Fibroblast of gingiva (primary cell): ENCODE measurements at places on chromosomes 7 and 10.

DNA sequence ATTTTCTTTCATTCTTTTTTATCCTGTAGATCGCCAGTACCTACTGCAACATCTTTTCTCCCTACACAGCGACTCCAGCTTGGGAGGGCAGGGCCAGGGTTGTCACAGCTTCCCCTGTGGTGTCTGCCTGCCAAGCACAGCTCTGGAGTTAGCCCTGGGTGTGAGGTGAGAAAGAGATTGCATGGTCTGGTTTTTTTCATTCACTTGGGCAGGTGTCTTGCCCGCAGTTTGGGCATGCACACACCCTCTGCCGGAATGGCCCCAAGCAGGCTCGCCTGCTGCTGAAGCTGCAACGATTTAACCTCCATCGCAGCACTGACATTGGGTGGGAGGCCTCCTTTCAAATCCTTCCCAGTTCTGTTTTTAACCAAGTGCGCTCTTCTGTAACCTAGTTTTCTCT lies 132.8 kb downstream of the WNT2 start:
- no peak for DNase-seq

- no peak for DNase-seq
These were observed 3.8 kb upstream of the GRIFIN start for GRCh38 chr7:2480070-2480408.

GRCh38 chr7:34038816-34039470 lies 133.6 kb downstream of the BMPER start:
- peak; percentile 76 for DNase-seq

DNA sequence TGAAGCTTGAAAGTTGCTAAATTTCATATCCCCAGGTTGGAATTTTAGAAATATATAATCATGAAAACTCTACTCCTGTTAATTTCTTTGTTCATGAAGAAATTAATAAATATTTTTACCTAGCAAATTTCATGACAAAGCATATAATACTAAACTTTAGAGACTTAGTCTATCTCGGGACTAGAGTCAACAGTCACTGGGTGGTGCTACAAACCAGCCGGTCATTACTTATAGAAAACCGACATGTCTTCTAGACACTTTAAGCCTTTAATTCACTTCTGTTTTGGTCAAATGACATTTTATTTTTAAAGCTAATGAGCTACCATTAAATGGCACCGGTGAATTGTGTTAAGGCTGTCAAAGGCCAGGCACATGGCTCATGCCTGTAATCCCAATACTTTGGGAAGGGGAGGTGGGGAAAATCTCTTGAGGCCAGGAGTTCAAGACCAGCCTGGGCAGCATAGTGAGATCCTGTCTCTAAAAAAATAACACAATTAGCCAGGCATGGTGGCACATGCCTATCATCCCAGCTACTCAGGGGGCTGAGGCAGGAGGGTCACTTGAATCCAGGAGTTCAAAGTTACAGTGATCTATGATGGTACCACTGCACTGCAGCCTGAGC lies 270.1 kb downstream of the CACNA2D1 start:
- no peak for DNase-seq

- DNase-seq = no peak
These were observed 223.6 kb downstream of the GATA3 start for GRCh38 chr10:8278099-8278498.

DNA sequence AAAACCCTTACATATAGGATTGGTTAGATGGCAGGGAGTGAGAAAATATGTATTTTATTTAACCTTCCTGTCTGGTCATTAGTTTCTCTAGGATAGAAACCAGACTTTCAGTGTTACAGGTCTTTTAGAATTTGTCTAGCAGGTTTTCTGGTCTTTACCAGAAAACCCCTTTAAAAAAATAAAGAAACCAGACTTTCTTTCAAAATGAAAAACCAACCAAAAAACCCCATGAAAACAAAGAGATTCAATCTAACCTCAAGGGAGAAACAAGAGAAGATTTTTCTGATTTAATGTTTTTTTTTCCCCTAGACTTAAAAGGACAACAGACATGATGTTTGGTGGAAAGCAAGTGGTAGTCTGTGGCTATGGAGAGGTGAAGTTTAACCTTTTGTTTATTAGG lies 28.7 kb upstream of the STRIP2 start:
- no peak for DNase-seq

DNA sequence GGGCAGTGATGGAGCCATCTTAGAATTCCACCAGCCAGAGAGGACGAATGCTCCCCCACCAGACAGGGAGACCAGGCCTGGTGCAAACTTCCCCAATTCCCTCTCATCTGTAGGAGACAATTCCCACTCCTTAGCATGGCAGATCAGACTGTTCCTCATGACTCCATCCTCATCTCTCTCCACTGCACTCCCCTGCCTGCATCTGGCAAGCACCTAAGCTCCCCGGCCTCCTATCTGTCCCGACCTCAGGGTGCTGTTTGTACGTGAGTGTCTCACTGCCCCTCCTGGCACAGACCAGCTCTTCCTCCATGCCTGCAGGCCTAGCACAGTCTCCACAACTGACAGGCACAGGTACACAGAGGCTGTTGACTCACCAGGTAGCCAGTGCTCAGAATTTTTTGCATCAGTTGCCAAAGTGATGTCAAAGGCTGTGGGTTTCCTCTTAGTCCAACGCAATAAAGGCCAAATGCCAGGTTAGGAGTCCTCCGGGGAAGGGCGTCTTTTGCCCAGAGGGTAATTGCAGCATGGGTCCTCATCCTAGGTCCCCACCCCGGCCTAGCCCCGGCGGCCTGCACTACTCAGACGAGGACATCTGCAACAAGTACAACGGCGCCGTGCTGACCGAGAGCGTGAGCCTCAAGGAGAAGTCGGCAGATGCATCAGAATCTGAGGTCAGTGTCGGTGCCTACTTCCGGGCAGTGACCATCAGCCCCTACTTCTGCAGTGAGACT lies 436.8 kb upstream of the FOXK1 start:
- DNase-seq = no peak

- DNase-seq = no peak
These were observed 82.5 kb downstream of the CTTNBP2 start for GRCh38 chr7:117790731-117791130.

DNA sequence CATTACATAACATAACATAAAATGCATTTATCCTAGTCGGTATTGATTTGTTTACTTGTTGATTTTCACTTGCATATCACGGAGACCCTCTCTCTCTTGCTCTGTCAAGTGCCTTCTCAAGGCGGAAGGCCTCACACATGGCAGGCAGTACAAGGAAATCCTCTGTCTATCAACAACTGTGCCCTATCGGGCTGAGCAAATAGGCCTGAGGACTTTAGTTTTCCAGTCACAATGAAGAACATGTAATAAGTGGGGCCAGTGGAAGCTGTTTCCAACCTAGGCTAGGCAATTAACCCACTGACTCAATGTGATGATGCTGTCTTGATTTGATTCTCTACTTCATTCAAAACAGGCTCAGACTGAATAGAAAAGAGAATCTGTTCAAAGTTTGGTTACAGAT lies 44.9 kb upstream of the KMT2C start:
- no peak for DNase-seq

- DNase-seq = no peak
These were observed 387.8 kb downstream of the GRID1 start for GRCh38 chr10:85978566-85979358.

GRCh38 chr7:121714559-121715303 lies 158.2 kb upstream of the PTPRZ1 start:
- DNase-seq = no peak

- DNase-seq = no peak
These were observed 148.3 kb upstream of the PRPS1L1 start for GRCh38 chr7:18175801-18176450.

- DNase-seq = no peak
These were observed 54.7 kb upstream of the AFAP1L2 start for GRCh38 chr10:114458955-114459354.

DNA sequence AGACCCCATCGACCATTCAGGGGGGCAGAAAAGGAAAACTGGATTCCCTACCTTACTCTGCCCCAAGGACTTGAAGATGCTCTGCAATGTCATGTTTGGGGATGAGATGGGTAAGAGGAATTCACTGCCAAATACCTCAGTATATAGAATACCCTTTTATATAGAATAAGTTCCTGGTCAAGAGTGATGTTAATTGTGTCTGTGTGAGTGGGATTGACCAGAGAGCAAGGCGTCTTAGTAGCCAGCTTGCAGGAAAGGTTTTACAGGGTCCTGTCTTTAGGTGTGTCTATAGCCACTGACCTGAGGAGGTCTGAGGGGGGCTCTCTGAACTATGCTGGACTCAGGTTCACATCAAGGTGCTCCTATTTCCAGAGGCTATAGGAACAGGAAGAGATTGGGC lies 1.4 kb downstream of the IFIT3 start:
- DNase-seq = no peak

DNA sequence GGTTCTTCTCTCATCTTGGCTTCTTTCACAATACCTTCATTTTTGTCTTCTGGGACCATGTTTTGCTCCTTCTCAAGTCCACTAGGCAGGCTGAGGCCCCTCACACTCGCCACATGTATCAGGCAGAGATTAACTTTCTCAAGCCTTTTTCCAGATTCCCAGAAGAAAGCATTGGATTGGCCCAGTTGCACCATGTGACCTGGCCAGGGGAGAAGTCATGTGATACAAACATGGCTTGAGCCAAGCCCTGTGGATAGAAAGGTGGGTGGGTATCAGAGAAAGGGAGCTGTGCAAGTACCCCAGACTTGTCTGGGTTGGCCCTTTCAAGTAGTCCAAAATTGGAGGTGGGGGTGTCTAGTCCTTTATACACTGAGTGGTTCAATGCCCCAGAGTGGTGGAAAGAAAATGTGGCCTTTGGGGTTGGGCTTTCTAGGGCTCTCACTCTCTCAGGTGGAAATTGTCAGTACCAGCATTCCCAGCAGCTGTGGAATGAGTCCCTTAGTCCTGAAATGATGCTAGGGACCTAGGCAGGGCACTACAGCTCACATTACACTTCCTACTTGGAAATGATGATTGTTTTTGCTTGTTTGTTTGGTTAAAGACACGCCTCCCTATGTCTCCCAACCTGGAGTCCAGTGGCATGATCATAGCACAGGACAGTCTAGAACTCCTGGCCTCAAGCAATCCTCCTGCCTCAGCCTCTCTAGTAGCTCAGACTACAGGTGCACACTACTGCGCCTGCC lies 36.9 kb upstream of the C10orf67 start:
- DNase-seq = no peak

- peak; percentile 59 for DNase-seq
These were observed 559 bp downstream of the DBF4 start for GRCh38 chr7:87876869-87877234.

- DNase-seq = no peak
These were observed 45.9 kb upstream of the ELAPOR2 start for GRCh38 chr7:87105401-87105800.

DNA sequence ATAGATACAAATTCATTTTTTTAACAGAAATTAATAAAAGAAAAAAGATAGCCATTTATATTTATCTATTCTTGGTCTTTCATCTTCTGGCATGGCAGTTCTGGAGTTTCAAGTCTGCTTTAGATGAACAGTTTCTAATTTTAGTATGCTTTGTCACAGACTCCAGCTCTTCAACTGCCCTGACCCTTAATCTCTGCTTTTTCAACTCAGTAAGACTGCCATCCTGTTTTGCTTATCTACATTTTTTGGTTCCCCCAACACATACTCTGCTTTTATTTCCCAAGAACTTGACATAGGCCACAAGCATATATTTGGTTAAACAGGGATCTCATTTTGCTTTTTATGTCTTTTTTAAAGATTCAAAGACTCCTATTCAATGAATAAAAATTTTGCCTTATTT lies 309.3 kb upstream of the KCND2 start:
- DNase-seq = no peak

DNA sequence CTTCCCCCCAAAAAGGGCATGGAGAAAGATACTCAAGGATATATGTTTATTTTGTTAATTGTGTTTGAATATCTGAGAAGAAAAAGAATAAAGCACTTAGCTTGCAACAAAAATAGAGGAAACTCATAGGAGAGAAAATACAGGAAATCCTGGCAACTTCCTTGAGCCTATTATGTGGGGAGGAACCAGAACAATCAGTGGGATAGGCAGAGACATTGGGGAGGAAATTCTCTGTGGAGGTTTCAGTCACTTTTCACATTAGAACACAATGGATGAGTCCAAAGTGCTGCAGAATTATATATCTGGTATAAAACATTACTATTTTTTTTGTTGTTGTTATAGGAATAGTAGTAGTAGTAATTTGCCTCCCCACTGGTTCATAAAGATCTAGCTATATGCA lies 240.1 kb downstream of the THSD7A start:
- no peak for DNase-seq

GRCh38 chr10:122249991-122250750 lies 20.9 kb upstream of the BTBD16 start:
- no peak for DNase-seq

- no peak for DNase-seq
These were observed 124.3 kb downstream of the KLF6 start for GRCh38 chr10:3660753-3661152.

GRCh38 chr10:3516923-3517255 lies 268.1 kb downstream of the KLF6 start:
- no peak for DNase-seq

- no peak for DNase-seq
These were observed 545.0 kb upstream of the C7orf33 start for GRCh38 chr7:148045521-148045920.

DNA sequence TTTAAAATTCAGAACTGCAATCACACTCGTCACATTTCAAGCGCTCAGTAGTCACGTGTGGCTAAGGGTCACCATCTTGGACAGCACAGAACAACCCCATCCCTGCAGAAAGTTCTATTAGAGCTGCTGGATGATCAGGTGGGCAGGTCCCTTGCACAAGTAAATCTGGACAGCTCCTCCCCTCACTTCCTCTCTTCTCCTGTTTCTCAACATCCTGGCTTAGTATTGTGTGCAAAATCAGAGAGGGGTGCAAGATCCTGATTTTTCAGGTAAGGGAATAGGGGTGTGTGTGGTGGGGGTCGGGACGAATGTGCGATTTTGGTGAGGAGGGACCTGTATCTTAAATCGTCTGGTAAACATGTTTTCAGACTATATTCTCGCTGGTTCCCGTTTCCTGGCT lies at the start of gene GIMAP4:
GIMAP4 (plus strand) TSS at position 222 of the 400 bp plus-strand sequence. CDS start 2,512 bp downstream, outside the sequence.
- DNase-seq = no peak

- DNase-seq = no peak
These were observed 304.4 kb upstream of the MBL2 start for GRCh38 chr10:53076948-53077347.

GRCh38 chr7:155190688-155191087 lies 107.0 kb upstream of the INSIG1 start:
- DNase-seq = no peak

DNA sequence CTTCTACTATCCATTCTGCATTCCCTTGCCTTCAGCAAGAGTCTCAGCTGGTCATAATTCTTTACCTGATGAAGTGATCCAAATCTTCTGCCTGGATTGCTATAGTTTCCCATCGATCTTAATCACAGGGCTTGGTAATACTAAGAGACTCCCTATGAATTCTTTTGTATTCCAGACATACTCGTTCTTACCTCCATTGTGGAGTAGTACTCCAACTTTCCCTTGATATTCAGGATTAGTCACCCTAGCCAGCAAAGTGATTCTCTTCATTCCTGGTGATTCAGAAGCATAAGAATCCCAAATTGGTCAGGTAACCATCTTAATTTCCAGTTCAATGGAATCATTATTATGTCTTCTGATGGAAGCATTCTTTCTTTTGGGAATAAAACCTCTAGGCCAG lies 96.7 kb downstream of the TWIST1 start:
- no peak for DNase-seq
